Renal cortical epithelial cell (primary cell): ENCODE measurements at places on chromosomes 6 and 20. TPM values are rescaled to one million over a fixed set of nuclear protein-coding genes. Genes with fewer than 3 reads are reported as not detected.

- peak; percentile 57 for DNase-seq
Measured at GRCh38 chr6:118748311-118749062, 97.1 kb upstream of the CEP85L start.

- peak; percentile 19 for DNase-seq
Measured at GRCh38 chr6:117555882-117556498, 46.3 kb downstream of the GOPC start.

DNA sequence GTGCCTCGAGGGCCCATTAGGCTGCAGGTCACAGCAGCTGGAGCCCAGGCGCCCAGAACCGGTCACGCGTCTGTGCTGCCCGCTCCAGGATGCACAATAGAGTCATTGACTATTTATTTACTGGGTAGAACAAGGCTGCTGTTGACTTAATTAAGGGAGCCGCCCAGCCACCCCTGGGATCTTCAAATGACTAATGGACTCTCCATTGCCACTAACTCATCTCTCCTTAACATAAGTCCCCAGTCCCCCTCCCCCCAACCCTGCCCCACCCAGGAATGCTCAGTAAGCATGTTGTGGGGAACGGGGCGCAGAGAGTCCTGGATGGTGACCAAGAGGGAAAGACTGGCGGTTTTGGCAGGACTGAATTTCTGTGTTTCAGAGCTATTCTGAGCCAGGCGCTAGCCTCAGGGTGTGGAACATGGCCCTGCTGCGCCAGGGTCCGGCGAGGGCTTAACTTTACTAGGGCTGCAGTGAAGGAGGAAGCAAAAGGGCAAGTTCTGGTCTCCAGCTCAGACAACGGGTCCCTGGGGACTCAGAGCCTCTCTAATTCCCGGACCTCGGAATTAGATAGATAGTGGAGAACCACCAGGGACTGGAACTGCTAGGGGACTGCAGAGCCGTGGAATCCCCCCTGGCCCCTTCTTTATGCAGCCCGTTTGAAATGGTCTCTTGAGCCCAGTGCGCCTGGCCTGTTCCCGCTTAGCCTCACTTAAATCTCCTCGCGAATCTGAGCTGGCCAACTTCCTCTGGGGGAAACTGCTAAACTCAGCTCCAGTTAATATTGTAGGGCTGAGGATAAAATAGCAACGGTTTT lies 1.5 kb upstream of the GRIK2 start:
- peak; percentile 31 for DNase-seq

The SLC17A2 gene
- total RNA-seq, result 0.30 TPM in 1 of 2 replicates, not detected in the other

- peak; percentile 43 for DNase-seq
Measured at GRCh38 chr6:12174878-12175277, 115.3 kb upstream of the EDN1 start.

DNA sequence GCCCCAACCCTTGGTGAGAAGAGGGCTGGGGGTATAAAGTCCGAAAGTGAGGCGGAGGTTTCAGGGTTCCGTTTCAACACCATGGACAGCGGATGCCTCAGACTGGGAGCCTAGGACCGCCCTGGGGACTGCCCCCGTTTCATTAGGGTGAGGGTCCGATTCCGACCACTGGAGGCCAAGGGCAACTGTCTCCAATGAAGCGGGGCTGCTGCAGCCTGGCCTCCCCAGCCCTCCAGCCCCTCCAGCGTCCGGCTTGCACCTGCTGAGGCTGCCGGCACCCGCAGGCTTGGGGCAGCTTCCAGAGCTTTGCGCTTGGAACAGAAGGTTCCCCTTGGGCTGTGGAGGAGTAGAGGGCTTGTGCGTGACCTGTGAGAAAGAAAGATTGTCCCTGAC lies 39.9 kb downstream of the YTHDF1 start:
- DNase-seq, result no peak

GRCh38 chr20:2227861-2228260 lies 67.9 kb upstream of the TGM3 start:
- DNase-seq, result no peak

DNA sequence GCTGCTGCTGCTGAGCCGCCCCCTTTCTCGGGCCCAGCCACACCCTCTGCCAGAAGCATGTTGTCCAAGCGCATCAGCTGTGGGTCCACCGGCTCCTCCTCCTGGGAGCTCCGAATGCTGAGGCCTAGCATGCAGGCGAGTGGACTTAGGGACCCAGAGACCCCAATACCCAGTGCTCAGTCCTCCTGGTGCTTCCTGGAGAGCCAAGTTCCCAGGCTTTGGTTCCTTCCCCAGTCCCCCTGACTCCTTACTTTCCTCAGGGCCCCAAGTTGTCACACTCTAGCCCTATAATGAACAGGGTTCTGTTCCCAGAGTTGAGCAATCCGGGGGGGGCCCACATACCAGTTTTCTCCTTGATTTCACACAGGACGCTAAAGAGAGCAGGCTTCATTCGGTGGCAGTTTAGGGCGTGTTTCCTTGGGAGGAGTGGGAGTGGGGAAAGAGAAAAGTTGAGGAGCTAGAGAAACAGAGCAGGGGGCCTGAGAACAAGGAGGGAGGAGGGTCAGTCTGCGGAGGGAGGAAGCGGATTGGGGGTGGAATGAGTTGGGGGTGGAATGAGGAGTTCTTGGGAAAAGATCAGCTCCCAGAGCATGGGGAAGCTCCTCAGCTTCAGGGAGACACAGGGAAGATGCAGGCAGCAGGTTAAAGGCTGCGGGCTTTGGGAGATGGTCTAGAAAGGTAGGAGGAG lies 1.5 kb downstream of the PBX2 start:
- no peak for DNase-seq

DNA sequence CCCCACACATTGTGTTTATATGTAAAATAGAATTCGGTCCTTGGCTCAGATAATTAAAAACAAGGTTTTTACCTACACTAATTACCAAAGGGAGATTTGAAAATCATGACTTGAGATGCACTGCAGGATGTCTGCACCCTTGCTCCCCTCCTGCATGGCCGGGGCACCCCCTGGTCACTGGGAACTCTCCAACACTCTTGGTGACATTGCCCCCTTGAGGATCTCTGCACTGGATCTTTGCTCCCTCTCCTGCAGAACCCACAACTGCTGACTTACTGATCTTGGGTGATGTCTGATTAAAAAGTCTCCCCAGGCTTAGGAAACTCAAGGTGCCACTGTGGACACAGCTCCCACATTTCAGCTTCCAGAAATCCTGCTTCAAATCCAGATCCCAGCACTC lies 17.1 kb upstream of the CSNK2A1 start:
- DNase-seq, result no peak

The EZR gene
- total RNA-seq, result 307 and 456 TPM in 2 replicates

The LPIN3 gene
- total RNA-seq, result 8.5 and 25.3 TPM in 2 replicates

GRCh38 chr6:12440981-12441380 lies 150.8 kb downstream of the EDN1 start:
- DNase-seq, result no peak
